ENCODE measurements at places on chromosomes 11 and 22.
A peak's percentile ranks its signal among the peaks of the same experiment; 100 is the strongest.

DNA sequence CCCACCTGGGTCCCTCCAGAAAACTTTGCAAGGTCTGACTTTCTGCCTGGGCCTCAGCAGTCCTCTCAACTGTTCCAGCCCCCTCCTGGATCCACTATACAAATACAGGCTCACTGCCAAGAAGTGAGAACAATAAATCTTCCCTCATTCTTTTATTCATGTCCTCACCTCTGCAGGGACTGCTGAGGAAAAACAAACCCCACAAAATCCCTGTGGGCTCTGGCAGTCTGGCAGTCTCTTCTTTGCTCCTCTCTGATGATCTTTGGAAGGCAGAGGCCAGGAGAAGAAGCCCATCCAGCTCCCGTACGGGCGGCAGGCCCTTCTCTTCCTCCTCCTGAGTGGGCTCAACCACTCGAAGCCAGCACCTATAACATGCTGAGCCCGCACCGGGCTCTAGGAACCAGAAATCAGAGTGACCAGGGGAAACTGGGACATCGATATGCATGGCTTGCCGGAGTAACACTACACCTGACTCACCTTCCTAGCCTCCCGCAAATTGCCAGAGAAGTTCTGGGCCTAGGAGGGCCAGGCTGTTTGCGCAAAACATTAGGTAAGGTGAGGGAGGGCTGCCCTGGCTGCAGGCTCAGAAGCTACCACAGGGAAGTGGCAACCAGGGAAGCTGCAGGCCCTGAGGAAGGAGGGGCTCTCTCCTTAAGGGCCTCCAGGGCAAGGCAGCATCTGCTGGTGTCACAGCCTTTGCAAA is 24.2 kb downstream of the TMPRSS5 start:
- DNase-seq: no peak

GRCh38 chr11:108803776-108804175 is 138.9 kb downstream of the DDX10 start:
- no peak for DNase-seq

- DNase-seq: no peak
Observed at GRCh38 chr11:86807360-86807759, 7.0 kb downstream of the PRSS23 start.

DNA sequence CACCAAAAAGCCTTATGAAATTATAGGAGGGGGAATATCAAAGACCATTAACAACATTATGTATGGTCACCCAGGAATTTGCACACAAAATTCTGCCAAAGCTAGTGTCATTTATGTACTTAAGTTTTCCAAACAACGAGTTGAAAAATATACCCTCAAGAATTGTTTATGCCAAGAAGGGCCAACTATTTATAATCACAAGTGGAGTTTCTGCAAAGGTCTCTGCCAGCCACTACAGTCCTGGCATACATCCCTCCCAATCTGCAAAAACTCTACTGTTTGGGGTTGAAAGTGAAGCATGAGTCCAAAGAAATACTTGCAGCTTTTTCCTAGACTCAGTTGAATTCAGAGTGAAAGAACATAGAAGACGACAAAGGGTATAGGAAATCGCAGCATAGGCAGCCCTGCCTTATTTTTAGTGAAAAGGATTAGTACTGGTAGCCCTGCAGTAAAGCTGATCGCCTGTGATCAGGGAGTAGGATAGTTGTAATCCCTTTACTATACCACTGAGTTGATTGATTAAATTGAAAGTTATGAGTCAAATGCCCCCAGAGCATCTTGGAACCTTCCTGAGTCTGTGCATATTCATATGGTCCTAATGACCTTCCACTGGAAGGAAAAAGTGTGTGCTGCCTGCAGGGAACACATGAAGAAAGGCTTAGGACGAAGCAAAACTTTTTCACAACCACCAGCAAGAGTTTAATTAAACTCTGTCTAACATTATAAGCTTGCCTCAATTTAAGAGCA is 144.0 kb downstream of the SPON1 start:
- no peak for DNase-seq

GRCh38 chr11:89405629-89406028 is 85.5 kb downstream of the NOX4 start:
- DNase-seq: no peak

DNA sequence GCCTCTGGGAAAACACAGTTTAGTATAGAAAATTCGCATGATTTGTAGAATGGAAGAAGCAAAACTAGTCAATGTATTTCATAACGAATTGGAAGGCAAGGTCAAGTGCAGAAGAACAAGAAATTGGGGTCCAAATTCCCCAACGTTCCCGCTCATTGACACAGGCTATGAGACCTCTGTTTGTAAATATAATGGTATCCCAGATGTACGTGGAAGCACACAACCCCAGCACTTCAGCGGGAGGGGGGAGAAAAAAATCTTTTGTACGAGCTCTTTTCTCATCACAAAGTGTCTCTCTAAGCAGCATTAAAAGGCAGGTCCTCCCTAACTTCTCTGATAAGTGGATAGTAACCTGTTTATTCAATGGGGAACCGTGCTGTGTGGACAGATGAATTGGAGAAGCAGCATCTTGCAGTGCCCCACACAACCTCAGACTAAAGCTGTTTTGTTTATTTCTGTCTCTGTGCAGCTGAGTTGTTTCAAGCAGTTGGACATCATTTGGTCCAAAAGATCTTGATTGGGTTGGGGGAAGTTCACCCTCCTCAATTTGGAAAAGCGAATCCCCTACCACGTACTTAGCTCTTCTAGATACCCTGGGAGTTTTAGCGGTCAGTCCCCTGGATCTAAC is 1.1 kb upstream of the GAB2 start:
- DNase-seq: no peak

DNA sequence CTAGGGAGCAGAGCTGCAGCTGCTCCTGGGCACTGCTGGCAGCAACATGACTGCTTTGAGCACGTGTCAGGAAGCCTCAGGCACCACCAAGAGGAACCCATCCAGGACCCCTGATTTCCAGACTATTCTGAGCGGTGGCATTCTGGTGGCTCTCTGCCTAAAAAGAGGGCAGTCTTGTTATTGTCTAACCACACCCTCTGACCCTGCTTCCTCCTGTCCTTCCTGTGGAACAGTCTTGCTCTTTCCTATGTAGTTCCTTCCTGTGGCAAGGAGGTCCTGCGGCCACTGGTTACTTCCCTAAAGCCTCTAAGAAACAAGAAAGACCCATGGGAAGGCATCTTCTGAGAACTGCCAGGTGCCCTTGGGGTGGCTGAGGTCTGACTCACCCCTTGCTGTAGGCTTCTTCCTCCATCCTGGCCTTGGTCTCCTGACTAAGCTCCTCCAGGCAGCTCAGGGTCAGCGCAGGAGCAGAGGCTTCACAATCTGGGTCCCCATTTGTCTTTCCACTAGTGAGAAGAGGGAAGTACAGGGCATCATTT is 13.1 kb upstream of the LYVE1 start:
- peak; percentile 13 for DNase-seq

GRCh38 chr11:56750190-56750589 is 1.7 kb upstream of the OR9G4 start:
- no peak for DNase-seq

DNA sequence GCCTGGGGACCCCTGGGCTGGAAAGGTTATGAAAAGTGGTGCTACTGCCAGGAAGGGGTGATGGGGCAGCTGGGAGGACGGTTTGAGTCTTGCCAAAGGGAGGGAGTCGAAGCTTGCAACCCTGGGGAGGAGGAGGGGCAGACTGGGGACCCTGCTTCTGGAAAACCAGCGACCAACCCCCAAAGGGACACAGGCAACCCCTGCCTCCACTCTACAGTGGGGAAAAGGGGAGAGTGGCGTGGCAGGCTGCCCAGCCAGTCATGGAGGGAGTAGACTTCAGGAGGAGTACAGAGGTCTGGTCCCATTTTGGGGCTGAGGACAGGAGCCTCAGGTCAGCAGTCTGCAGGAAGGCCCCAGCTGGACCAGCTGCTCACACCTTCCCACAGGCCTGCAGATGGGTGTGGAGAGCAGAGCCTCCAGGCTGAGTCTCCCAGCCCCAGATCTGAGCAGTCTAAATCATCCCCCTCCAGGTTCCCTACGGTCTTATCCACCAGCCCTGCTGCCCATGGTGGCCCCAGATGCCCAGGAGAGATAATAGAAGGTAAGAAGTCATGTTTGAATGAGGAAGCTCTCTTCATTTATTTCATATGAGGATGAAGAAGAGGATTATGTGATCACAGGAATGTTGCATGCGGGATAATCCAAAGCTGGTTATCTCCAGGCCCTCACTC is 3.3 kb downstream of the DDT start:
- DNase-seq: no peak

DNA sequence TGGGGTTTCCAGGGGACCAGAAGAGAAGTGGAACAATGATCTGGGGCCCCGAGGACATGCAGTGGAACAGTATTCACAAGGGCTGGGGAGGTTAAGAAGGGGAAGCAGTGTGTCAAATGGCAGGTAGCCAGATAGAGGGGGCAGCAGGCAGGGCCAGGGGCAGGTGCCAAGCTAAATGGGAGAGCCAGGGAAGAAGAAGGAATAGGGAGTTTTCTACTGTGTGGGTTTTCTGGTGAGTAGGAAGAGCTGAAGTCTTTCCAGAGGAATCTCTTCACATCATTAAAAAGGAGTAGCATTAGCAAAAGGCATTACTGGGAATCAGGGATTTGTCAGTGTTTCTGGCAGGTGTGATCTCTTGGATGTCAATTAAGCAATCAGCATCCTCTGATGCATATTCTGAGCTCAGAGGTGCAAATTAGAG is 55.8 kb downstream of the IRAG1 start:
- no peak for DNase-seq

GRCh38 chr11:122637541-122637940 is 18.0 kb upstream of the UBASH3B start:
- DNase-seq: peak; percentile 12

GRCh38 chr11:35088676-35089075 is 50.3 kb upstream of the CD44 start:
- no peak for DNase-seq

DNA sequence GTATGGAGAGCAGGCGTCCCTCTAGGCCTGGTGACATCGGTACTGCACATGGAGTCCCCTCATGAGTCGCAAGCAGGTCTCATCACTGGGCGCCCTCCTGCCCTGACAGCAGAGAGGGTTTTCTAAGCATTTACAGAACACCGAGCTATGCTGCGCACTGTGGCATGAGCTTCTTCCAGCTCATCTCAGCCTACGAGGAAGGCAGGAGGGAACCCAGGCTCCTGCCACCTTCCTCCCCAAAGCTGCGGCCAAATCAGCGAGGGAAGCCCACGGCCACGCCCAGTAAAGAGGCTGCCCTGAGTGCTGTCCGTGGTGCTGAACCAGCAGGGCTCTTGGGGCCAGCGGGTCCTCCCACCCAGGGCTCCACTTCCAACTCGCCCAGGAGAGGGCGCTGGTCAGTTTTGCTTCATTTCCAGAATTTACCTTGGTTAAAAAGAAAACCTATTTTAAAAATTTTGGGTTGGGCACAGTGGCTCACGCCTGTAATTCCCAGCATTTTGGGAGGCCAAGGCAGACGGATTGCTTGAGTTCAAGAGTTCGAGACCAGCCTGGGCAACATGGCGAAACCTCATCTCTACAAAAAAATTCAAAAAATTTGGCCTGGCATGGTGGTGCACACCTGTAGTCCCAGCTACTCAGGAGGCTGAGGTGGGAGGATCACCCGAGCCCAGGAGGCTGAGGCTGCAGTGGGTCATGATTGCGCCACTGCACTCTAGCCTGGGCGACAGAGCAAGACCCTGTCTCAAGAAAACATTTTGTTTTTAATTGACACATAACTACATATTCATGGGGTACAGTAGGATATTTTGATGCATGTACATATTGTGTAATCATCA is 34.2 kb downstream of the PHF21B start:
- DNase-seq: peak; percentile 44

- DNase-seq: no peak
Observed at GRCh38 chr22:47551431-47551775, 789.0 kb downstream of the TBC1D22A start.

DNA sequence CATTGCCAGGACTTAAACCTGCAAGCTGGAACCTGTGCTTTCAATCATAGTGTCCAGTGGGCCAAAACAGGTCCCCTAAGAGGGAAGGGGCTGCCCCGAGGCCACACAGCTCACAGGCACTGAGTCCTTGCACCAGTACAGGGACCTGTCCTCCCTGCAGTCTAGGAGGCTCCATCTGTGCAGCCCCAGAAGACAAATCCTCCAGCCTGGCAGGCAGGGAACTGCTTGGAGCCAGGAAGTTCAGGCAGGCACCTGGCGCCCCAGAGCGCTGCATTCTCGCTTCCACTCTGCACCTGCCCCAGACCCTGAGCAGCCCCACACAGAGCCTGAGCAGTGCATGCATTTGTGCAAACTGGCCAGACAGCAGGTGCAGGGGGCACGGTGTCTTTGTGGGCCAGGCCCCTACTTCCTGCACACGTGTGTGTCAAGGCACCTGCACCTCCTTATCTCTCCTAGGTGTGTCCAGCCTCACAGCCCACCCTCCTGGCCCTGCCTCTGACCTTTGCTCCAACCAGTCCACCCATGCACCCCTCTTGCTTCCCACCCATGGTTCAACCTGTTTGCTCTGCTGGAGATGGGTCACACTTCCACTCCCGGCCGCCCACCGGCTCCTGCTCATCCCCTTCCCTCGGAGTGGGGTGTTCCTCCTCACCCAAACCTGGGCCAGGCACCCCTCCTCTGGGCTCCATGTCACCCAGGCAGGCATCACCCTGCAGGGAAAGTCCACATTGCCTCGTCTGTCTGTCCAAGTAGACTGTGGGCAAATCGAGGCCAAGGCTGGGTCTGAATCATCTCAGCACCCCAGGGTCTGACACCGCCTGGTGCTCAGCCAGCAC is 19.0 kb downstream of the LINC01488 start:
- no peak for DNase-seq

- DNase-seq: no peak
Observed at GRCh38 chr22:49325531-49326395, 501.9 kb downstream of the BRD1 start.

DNA sequence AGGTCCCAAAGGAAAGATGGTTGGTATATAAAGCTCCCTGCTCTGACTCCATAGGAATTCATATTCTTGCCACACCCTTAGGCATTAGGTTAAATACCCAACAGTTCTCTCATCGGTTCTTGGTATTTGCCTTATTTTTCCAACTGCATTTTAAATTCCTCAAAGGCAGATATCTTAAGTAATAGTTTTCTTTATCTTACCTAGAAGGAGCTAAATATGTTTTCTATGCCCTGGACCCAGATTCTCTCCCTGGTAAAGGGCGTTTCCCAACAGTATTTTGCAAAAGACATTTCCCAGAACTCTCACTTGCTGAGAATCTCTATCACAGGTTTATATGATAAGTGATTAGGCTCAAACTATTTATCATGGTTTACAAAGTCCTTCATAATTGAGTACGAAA is 158.6 kb upstream of the BDNF start:
- no peak for DNase-seq

DNA sequence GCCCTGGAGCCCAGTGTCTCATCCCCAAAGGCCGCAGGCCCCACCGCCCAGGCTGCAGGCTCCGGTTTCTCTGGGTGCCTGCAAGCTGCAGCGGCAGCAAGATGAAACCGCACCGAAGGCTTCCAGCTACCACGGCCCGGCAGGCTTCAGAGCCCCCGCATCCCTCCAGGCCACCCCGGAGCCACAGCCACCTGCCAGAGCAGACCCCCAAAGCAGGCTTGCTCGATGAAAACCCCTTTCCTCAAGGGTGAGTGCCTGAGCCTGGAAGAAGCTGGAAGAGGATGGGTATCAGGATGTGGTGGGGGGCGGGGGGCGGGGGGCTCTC is 24.5 kb upstream of the GNB1L start:
- DNase-seq: no peak

- DNase-seq: no peak
Observed at GRCh38 chr11:61916737-61917333, 531 bp downstream of the RAB3IL1 start.
